ENCODE measurements at places on chromosomes 6 and 20.

GRCh38 chr20:36792422-36792821, 18.9 kb upstream of the DSN1 start:
- DNase-seq, result peak; percentile 20

DNA sequence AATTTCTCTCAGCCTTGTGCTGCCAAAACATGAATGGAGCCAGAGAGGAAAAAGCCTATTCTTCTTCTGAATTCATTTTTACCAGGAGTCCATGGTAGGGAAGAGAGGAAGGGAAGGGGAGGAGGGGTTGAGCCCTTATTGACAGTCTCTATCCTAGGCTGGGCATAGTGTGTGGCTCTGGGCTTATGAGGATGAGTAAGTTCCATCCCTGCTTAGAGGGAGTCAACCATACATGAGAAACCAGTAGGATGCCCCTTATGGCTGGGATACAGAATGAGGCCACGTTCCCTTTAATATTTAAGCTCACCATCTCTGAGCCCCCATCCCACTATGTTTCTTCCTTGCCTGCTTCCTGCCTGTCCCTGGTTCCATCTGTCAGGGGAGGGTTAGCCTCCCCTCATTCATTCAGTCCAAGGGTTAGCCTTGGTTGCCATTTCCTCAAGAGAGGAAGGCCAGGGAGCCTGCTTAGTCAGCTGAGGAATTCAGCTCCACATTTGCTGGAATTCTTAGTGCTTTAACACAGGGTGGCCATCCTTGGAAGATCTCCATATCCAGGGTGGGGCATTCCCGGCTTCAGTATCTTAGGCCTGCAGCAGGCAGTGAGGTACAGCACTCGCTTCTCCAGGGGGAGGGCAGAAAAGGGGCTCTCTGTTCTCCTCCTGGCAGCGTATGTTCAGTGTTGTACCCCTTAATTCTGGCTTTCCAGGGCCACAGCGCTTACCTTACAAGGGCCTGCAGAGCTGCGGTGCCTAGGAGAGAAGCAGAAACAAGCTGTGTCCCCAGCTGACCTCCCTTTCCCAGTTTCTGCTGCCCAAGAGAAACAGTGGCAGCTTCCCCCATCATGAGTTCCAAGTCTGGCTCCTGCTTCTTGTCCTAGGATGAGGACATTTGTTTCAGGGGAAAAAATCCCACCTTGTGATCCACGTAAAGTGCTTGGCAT, 12.5 kb downstream of the SIRT5 start:
- DNase-seq, result no peak

- DNase-seq, result no peak
Observed at GRCh38 chr6:143792402-143793279, 50.5 kb upstream of the LTV1 start.

DNA sequence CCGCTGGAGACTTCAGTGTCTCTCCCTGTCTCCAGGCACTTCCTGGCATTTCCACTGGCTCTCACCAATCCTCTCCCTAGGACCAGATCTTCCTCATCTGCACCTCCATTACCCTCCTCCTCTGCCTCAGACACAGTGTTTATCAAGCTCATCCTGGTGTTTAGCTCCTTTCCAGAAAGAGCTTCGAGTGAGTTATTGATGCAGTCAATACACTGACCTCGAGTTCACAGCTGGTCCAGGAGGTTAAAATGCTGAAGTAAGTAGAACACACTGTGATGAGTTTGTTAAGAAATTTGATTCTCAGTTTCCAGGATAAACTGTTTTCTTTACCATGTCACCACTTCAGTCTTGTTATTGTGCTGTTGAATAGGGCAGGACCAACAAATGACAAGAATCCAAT, 42.1 kb upstream of the ARMC2 start:
- DNase-seq, result no peak

DNA sequence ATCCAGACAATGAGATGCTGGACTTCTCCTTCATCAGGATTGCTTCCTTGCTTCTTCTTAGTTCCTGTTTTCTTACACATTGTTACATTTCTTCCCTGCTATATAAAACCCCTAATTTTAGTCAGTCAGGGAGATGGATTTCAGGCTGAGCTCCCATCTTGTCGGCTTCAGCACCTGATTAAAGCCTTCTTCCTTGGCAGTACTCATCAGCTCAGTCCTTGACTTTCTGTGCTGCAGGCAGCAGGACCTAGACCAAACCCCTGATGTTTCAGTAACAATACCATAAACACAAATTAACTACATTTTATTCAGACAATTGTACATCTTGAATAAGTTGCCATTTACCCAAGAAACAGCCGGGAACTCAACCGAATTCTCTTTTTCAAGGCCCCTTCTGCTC, 156.4 kb upstream of the RREB1 start:
- DNase-seq, result no peak

DNA sequence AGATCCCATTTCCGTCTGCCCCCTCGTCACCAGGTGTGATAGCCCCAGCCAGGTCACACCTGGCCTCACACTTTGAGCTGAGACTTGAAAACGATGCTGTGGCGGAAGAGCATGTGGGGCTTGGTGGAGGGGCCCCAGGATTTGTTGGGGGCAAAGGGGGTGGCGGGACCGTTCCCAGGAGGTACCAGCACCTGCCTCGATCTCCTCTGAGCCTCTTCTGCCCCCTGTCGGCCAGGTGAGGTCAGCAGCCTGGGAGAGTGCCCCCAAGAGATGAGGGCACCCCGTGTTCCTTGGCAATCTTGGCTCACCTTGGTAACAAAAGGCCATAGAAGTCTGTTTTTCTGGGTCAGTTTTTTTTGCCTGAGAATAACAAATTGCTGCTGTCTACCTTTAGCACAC, 25.4 kb downstream of the SPATA2 start:
- no peak for DNase-seq

DNA sequence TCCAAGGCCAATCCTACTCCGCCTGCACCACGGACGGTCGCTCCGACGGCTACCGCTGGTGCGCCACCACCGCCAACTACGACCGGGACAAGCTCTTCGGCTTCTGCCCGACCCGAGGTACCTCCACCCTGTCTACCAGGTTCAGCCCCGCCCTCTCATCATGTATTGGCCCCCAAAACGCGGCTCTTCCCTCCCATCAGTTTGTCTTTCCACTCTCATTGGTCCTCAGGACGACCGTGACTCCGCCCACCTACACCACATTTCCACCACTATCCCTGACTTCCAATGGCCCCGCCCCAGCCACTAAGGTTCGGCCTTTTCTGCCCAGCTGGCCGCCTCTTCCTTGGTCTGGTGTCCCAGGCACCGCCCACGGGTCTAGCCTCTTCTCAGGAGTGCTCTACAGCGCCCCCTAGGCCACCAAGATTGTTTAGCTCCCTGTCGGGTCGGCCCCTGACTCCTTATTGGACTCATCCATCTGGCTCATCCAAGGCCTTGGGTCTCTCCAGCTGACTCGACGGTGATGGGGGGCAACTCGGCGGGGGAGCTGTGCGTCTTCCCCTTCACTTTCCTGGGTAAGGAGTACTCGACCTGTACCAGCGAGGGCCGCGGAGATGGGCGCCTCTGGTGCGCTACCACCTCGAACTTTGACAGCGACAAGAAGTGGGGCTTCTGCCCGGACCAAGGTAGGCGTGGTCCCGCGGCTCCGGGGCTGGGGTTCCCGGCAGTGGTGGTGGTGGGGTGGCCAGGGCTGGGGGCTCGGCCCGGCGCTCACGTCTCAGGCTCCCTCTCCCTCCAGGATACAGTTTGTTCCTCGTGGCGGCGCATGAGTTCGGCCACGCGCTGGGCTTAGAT, 3.1 kb downstream of the MMP9 start:
- DNase-seq, result peak; percentile 41

GRCh38 chr6:19597809-19598320, 239.3 kb upstream of the ID4 start:
- DNase-seq, result no peak

GRCh38 chr6:101760843-101761621, 367.5 kb downstream of the GRIK2 start:
- DNase-seq, result peak; percentile 13

GRCh38 chr6:142867988-142868812, 76.8 kb downstream of the HIVEP2 start:
- DNase-seq, result no peak

GRCh38 chr20:42350521-42350920, 732.3 kb upstream of the CHD6 start:
- DNase-seq, result no peak

DNA sequence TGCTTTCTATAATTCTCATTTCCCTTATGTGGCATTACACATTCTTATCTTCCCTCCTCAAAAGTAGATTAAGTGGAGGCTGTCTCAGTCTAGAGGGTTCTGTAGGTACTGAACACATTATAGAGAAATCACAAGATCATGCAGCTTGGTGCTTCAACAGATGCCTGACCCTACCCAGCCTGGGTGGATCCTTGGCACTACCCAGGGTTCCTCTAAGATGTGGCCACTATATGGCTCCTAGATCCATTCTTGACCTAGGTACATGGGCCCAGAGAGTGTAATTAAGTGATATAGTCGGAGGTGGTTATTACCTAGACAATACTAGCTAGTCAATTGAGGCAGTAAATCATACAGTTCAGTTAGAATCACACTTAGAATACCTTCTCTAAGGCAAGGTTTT, 213.9 kb downstream of the AKAP7 start:
- no peak for DNase-seq

DNA sequence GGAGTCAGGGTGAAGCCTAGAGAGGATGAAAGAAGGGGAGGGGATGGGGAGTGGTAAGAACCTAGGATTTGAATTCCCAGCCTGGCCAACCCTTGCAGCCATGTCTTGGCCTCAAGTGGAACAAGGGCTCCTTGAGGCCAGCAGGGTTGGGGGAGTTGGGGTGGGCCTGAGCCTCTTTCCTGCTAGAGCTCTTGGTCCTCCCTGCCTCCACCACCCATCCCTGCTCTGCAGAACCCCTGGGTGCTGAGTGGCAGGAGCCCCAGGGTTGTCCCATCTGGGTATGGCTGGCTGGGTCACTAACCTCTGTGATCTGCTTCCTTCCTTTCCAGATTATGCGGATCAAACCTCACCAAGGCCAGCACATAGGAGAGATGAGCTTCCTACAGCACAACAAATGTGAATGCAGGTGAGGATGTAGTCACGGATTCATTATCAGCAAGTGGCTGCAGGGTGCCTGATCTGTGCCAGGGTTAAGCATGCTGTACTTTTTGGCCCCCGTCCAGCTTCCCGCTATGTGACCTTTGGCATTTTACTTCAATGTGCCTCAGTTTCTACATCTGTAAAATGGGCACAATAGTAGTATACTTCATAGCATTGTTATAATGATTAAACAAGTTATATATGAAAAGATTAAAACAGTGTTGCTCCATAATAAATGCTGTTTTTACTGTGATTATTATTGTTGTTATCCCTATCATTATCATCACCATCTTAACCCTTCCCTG, 8.3 kb downstream of the VEGFA start:
- DNase-seq, result no peak

GRCh38 chr6:2798586-2799134, 33.5 kb downstream of the WRNIP1 start:
- DNase-seq, result no peak

GRCh38 chr6:28105245-28105639, 19.2 kb upstream of the ZSCAN16 start:
- no peak for DNase-seq

DNA sequence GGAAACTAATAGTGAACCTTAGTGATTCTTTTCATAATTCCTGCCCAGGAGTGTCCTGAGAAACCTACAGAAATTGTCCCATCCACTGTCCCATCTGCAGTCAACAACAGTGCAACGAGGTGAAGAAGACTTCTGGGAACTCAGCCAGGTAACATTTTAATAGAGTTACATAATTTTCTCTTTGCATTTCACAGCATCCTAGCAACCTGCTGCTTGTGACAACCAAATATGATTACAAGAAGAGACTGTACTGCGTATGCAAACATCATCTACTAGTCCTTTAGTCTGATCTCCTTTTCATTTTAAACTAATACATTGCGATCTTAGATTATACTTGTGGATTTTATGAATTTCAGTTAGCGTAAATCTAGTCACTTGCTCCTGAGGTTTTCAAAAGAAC, 951.6 kb downstream of the TFAP2A start:
- no peak for DNase-seq

DNA sequence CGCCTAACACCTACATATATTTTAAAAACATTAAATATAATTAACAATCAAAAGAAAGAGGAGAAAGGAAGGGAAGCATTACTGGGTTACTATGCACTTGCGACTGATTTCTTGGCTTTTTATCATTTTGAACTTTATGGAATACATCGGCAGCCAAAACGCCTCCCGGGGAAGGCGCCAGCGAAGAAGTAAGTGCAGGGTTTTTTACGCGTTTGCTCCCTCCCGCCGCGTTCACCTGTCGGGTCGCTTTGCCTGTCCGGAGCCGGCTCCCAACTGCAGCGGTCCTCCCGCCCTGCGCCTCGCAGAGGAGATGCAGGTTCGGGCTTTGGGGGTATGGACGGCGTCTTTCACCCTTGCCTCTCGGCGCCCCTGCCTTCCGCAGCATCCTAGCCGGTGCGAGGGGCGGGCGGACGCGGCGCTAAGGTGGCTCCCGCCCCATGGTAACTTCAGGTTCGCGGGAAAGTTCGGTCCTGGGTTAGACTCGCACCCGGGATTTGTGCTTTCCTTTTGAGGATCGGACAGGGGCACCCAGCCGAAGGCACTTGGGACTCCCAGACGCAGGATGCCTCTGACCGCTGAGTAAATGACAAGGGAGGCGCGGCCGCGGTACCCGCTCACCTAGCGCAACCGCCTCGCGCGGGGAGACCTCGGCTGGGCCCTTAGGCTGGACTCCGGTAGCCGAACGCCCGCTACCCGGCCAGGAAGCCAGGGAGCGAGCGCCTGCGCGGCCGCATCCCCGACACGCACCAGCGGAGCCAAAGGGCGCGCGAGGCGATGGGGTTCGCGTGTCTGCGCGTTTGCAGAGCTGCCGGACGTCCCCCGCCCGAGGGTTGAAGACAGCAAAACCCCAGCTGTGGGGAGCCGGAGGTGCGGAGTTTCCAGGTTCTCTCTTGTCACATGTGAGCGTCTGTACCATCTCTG, 891 bp downstream of the RSPO3 start:
- DNase-seq, result no peak

Data from CD4-positive, alpha-beta T cell treated with Interferon alpha-2 for 1 hour (primary cell).